ENCODE measurements at places on chromosomes 7 and 10. TPM values are rescaled to one million over a fixed set of nuclear protein-coding genes. Genes with fewer than 3 reads are reported as not detected.

- no peak overlapping the region for H3K27ac ChIP-seq
- H3K36me3 ChIP-seq: no peaks in the 10 kb centered on the region
- H3K4me3 ChIP-seq: no peak overlapping the region
These were observed 35.4 kb downstream of the PAPSS2 start for GRCh38 chr10:87695074-87695473.

- DNase-seq: no peak
- H3K27ac ChIP-seq: no peak overlapping the region
- no peak overlapping the region for H3K4me3 ChIP-seq
- H3K27me3 ChIP-seq: no peaks in the 10 kb centered on the region
- no peaks in the 10 kb centered on the region for H3K4me1 ChIP-seq
- peaks cover 3% of the 10 kb centered on the region for H3K36me3 ChIP-seq
These were observed 299.2 kb upstream of the LRGUK start for GRCh38 chr7:133827707-133828623.

Gene ITGB1
- 57.5 TPM for total RNA-seq

GRCh38 chr10:126242397-126243260 lies 145.6 kb downstream of the ADAM12 start:
- no peaks in the 10 kb centered on the region for H3K27me3 ChIP-seq
- no peak overlapping the region for H3K4me3 ChIP-seq
- H3K4me1 ChIP-seq: no peaks in the 10 kb centered on the region

GRCh38 chr10:69479240-69480067 lies 28.2 kb downstream of the TSPAN15 start:
- no peaks in the 10 kb centered on the region for H3K4me1 ChIP-seq
- no peak for DNase-seq
- peaks cover 5% of the 10 kb centered on the region for H3K27me3 ChIP-seq

Gene GPR37
- total RNA-seq: not detected

Gene SPDYE5
- not detected for total RNA-seq
